ENCODE measurements at places on chromosomes 6 and 20.

DNA sequence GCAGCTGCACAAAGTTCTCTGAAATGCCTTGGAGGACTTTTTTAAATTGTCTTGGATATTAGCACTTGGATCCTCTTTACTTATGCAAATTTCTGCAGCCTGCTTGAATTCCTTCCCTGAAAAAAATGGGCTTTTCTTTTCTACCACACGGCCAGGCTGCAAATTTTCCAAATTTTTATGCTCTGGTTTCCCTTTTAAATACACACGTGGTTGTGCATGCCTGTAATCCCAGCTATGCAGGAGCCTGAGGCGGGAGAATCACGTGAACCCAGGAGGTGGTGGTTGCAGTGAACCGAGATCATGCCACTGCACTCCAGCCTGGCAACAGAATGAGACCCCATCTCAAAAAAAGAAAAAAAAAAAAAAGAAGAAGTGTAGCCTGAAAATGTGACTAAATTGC lies 76.1 kb upstream of the PRND start:
- DNase-seq = no peak

GRCh38 chr20:64223526-64224067 lies 32.0 kb upstream of the PCMTD2 start:
- DNase-seq = no peak

- no peak for DNase-seq
These were observed 16.2 kb upstream of the FRMD1 start for GRCh38 chr6:168095171-168095691.

GRCh38 chr20:34984756-34985261 lies 29.1 kb downstream of the MYH7B start:
- no peak for DNase-seq

All from RCC 7860 (cell line).